ENCODE measurements at places on chromosomes 5 and 9.

DNA sequence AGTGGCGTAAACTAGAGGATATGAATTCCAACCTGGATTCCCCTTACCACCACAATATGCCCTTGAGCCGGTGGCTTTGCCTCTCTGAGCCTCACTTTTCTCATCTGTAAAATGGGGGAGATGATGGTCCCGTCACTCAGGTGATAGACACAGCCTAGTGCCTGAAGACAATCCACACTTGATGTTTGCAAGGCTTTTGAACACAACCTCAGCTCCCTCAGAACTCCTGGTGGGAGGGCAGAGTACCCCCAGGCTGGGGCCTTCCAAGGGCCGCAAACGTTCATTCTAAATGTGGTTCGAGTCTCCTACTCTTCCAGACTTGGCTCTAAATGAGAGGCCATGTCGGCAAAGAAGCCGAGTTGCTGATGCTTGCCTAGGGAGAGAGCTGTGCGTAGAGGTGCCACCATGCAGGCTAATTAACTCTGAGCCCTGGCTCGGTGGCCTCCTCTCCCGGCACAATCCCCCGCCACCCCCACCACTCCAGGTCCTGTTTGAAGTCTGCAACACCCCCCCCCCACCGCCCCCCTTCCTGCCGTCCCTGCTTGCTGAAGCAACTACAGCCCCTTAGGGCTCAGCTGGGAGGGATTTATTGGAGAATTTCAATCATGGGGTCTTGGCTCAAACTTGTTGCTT, 97.7 kb upstream of the LMX1B start:
- DNase-seq = no peak

DNA sequence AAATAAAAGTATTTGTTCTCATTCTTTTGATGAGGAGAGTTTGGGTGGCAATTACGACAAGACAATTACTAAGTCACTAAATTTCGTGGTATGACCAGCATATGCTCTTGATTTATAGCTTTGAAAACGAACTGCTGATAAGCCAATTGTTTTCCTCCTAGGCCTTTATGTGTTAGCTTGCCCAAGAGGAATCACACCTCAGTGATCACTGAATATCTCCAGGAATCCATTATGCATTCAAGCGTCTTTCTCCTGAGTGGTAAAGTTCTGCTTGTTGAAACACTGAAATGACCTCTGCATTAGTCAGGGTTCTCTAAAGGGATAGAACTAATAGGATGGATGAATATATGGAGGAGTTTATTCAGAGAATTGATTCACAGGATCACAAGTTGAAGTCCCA, 677.7 kb upstream of the MEF2C start:
- no peak for DNase-seq

DNA sequence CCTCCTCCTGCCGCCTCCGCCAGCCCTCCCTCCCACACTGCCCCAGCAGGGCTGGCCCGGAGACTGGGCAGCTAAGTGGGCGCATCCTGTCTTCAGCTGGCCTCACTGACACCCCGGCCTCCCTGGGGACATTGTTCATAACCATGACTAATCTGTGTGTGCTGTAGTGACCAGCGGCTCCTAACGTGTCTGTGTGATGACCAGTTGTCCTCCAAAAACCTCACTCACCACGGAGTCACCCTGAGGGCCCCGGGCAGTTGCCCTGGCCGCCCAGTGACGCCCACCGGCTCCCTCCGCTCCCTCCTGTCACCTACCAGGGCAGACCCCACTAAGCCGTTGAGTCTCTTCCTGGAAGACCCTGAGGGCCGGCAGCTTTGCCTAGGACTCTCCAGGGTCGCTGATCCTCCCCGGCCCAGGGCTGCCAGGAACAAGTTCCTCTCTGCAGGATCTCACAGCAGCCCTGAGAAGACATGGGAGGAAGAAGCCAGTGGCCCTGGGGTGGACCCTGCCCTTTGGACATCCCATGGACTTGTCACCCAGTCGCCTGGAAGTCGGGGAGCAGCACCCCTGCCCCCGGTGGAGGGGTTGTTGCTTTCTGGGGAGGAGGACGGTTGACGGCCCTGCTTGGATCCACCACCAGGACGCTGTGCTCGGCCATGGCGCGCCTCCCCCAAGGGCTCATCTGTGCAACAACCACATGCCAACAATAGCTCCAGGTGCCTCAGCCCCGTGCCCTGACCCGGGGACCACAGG, 110.2 kb upstream of the LMX1B start:
- no peak for DNase-seq

DNA sequence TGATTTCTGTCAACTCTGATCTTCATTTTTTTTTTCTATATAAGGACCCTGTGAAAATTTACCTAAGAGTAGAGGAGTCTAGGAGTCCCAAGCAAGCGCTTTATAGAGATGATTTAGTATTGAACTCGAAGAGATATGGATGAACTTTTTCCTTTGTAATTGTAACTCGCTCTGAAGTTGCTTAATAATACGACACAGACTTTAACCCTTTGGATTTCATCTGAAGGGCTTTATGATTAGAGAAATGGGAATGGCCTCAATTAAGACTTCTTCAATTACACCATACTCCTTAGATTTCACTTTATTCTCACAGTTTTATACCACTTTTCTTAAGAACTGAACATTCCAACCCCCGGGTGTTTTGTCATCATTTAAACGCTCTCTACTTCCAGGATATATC, 647.7 kb downstream of the HTR1A start:
- no peak for DNase-seq

DNA sequence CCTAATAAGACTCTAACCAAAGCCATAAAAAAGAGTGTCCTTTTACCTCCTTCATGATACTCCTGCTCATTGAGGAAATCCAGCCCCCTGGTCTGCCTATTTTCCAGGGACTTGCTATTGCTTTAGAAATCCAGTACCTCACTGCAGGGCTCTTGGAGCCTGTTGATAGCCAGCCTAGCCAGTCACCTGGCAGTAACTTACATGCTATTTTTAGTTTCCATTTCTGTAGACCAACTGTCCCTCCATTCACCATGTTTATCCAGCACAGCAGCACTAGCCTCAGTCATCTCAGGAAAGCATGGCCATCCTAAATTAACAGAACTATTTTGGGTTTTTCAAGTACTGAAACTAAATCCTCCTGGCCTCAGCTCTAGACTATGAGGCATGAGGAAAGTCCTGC, 91.5 kb upstream of the PHF24 start:
- DNase-seq = no peak
